Neural progenitor cell (in vitro differentiated cells): ENCODE measurements at places on chromosomes 1 and 21.

GRCh38 chr1:245046769-245047168 is 108.0 kb upstream of the KIF26B start:
- peak; percentile 65 for DNase-seq

GRCh38 chr1:214979191-214979590 is 103.3 kb upstream of the KCNK2 start:
- no peak for DNase-seq

- peak; percentile 31 for DNase-seq
These were observed 285.3 kb upstream of the C1orf105 start for GRCh38 chr1:172135076-172135672.

- DNase-seq = no peak
These were observed 194.8 kb downstream of the GRIK3 start for GRCh38 chr1:36839485-36839884.

GRCh38 chr1:193581341-193581740 is 394.9 kb upstream of the B3GALT2 start:
- no peak for DNase-seq

GRCh38 chr1:20615946-20616846 is 17.1 kb upstream of the PINK1 start:
- DNase-seq = no peak

GRCh38 chr21:32022146-32022545 is 149.3 kb downstream of the HUNK start:
- no peak for DNase-seq

DNA sequence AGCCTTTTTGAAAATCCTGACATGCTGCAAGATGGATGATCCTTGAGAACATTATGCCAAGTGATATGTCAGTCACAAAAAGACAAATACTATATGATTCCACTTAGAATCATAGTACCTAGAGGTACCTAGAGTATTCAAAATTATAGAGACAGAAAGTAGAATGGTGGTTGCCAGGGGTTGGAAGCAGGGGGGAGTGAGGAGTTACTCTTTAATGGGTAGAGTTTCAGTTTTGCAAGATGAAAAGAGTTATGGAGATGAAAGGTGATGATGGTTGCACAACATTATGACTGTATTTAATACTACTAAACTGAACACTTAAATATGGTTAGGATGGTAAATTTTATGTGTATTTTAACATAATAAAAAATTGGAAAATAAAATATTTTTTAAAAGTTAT is 37.9 kb upstream of the PODN start:
- no peak for DNase-seq

DNA sequence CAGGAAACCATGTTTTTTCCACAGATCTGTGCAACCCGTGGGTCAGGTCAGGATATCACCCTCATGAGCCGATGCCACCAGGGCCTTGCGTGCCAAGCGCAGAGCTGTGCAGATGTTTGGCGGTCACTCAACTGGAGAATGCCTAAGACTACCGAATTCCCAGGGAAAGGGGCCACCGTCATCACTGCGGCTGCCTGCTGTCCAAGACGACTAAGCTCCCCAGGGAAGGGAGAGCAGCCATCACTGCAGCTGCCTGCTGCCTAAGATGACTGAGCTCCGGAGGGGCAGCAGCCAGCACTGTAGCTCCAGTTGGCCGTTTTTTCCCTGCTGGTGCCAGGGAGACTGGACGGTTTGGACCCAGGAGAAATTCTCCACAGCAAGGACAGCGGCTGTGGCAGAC is 31.1 kb downstream of the AKT3 start:
- peak; percentile 5 for DNase-seq

- no peak for DNase-seq
These were observed 2.7 kb downstream of the COLGALT2 start for GRCh38 chr1:184034761-184035379.
